Esophagus squamous epithelium (tissue), 5 donors: ENCODE measurements at places on chromosomes 3 and 15.

- DNase-seq, result no peak
These were observed 122.7 kb upstream of the NSMCE3 start for GRCh38 chr15:29392358-29392757.

- DNase-seq, result no peak
These were observed 216.9 kb upstream of the THBS1 start for GRCh38 chr15:39363761-39364586.

DNA sequence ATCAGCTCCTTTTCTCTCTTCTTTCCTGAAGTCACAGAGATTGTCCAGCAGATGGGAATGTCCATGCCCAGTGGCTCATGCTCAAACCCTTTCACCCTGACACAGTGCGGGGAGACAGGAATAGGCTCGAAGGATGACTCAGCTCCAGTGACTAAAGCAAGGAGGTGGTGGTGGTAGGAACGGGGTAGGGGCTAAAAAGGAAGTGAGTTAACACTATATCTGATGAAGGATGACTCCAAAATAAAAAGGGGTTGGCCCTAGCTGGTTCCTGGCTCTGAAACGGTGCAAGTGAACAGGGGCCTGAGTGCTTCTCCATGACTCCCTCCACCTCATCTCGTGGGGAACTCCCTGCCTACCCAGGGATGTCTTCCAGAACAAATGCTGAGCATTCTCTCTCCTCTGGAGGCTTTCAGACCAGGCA is 167.4 kb upstream of the LPP start:
- no peak for DNase-seq

DNA sequence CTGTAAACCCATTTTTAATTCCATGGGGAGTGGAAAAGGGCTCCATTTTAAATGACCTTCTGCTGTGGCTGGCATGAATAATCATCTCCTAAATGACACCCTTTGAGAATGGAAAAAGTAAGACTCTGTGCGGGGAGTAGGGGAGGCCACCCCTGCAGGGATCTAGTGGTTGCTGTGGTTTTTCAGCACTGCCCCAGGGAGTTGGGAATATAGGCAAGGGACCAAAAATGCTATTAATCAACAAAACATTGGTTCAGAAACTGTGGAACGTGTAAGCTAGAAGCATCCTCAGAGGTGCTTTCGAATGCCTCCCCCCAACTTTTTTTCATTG is 30.1 kb upstream of the ADAMTS7 start:
- DNase-seq, result no peak

DNA sequence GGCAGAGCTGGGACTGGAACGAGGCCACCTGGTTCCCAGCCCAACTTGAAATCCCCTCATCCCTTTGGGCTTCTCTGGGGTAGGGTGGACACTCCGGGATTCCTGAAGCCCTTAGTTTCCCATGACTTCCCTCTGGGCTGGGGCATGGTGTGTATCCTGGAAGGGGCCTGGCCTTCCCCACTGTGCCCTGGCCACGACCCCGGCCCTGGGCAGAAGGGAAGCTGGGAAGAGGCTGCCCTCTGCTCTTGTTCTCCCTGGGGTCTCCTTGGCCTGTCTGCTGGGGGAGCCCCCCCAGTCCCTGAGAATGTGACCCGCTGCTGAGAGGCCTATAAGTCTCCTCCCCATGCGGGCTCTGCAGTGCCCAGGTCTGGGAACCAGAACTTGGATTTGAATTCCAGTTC is 104.9 kb downstream of the LINGO1 start:
- DNase-seq, result no peak

GRCh38 chr3:46440531-46441294 is 24.0 kb downstream of the LTF start:
- no peak for DNase-seq

DNA sequence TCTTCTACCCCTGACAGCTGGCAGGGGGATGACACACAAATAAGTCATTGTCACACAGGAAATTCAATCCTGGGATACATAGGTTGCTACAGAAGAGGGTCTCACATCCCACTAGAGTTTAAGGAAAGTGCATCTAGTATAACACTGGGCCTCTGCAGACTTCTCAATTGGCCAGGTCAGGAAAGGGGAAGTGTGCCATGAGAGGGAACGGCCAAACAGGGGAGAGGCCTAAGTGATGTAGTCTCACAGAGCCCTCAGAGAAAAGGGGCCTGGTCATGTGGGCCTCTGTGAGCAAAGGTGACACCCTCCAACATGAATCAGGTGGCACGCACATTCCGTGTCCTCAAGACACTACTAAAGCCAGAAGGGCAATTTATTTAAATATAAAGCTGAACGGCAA is 11.2 kb downstream of the ZXDC start:
- DNase-seq, result no peak

DNA sequence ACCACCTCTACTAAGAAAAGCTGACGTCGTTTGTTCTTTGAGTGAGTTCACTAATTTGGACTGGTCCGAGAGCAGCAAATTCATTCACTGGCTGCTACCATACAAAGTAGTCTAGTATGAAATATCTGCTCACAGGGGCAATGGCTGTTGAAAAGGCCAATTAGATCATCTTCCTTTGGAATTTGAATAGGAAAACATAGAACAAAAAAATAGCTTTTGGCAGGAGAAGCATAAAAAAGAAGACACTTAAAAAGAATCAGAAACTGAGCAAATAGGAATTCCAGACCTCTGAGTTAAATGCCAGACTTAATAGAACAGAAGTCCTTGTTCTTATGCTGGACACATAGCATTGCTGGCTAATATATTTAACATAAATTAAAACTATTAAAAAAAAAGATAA is 159.3 kb downstream of the IL1RAP start:
- no peak for DNase-seq

DNA sequence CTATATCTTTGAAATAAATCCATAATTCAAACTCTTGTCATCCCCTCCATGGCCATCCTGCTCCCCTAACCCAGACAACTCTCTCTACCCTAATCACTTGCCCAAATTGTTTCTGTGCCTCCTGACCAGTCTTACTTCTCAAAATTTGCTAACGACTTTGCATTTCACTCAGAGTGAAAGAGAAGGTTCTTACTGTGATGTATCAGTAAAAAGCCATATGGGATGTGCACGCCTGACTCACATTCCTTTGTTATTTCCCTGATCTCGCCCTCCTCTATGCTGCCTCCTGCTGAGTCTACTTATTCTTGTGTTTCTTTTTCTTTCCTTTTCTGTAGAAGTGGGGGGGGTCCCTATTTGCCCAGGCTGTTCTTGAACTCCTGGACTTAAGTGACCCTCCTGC is 487.2 kb upstream of the FRG2C start:
- no peak for DNase-seq

GRCh38 chr15:81043281-81043934 is 42.7 kb downstream of the TLNRD1 start:
- DNase-seq, result no peak

- DNase-seq, result no peak
These were observed 96.0 kb upstream of the ZNF385D start for GRCh38 chr3:21847005-21847404.

GRCh38 chr3:14581334-14582044 is 41.3 kb upstream of the GRIP2 start:
- no peak for DNase-seq
